NCI-H2171 (cell line): ENCODE measurements at places on chromosomes 1 and 21.

DNA sequence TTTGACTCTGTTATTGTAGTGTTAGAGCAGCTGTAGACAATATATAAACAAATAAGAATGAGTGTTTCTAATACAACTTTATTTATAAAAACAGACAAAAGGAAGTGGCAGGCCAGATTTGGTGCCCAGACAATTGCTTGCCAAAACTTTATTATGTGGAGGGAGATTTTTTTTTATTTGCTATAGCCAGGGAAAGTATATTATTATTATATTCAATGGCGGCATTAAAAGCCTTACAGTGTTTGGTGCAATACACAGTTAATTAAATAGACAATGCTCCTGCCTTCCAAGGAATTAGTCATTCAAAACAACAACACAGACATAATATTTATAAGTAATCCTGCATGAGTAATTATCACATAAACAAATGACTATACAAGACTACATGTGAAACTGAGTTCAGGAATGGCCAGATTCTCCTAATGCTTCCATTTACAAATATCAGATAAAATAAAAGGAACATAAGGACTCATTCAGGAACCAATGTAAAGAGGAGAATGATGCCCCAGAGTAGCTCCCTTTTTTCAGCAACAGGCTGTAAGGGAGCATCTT is 10.6 kb upstream of the RC3H1 start:
- DNase-seq: no peak

- DNase-seq: no peak
Observed at GRCh38 chr1:8382608-8383505, 64.9 kb downstream of the SLC45A1 start.

DNA sequence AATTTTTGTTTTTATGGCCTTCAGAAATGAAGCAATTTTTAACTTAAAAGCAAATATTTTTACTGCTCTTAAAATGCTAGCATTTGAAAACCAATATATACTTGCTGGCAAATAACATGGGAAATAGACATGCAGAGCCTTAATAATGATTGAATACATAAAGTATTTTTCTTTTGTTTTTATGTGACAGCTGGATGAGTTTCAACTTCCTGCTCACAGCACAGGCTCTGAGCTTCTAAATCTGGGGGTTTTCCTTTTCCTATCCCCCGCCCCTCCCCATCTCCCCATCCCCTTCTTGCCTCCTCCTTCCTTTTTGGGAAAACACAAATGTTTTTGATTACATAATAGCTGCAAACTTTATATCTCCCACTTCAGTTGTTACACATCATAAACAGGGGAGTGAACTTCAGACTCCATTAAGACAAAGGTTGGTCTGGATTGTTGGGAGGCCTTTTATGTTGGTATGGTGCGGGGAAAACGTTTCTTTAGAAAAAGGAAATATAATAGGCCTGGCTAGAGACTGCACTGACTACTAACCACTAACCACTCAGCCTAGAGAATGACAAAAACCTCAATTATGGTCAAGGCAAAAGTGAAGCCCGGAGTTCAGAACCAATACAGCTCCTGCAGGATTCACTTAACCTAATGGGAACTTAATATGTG is 116.1 kb upstream of the GORAB start:
- DNase-seq: no peak

DNA sequence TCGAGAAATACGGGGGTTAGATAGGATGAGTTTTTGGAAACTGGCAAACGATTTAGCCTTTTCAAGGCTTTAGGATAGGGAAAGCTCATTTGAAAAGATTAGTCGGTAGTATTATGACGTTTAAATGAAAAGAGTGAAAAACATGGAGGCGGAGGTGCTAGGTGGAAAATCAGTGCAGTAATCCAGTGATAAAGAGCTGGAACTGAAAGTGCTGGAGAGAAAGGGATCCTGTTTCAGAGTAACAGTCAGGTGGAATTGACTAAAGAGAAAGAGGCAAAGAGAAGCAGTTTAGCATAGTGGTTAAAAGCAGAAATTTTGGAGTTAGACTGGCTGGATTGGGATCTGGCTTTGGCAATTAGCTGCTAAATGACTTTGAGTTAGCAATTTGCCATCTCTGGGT is 945 bp downstream of the WDR3 start:
- DNase-seq: no peak

GRCh38 chr1:205597691-205598314 is 34.0 kb downstream of the ELK4 start:
- peak; percentile 32 for DNase-seq

- peak; percentile 93 for DNase-seq
Observed at GRCh38 chr1:1630191-1630964, 1.6 kb upstream of the MMP23B start.

DNA sequence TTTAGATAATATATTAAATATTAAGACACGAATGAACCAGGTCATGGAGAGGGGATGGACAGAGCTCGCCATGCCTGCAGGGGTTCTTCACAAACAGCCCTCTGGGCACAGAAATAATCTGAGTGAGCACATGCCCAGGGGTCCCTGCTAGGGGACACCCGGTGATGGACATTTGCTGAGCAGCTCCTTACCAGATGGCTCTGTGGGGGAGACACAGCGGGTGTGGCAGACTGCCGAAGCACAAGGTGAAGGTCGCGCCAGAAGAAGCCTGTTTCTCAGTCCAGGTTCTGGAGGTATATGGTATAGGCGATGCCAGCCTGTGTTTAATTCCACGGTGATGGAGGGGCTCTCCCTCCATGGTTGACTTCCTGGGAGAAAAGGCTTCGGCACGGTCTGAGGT is 9.6 kb downstream of the TRABD2B start:
- no peak for DNase-seq

- no peak for DNase-seq
Observed at GRCh38 chr1:42135426-42135825, 17.8 kb upstream of the GUCA2B start.

DNA sequence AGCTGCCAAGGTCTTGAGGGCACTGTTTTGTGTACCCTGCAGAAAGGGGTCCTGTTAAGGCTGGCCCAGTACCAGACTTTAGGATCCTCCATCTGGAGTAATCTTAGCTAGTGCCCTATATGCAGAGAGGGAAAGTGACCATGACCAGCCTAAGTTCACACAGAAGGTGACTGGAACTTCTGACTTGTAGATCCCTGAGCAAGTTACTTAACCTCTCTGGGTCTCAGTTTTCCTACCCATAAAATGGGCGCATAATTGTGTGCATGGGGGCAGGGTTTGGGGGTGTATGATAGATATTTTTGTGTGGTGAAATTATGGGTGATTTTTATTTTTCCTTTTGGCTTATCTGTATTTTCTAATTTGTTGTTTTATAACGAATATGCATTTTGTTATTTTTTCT is 3.3 kb upstream of the SHISAL2A start:
- no peak for DNase-seq

DNA sequence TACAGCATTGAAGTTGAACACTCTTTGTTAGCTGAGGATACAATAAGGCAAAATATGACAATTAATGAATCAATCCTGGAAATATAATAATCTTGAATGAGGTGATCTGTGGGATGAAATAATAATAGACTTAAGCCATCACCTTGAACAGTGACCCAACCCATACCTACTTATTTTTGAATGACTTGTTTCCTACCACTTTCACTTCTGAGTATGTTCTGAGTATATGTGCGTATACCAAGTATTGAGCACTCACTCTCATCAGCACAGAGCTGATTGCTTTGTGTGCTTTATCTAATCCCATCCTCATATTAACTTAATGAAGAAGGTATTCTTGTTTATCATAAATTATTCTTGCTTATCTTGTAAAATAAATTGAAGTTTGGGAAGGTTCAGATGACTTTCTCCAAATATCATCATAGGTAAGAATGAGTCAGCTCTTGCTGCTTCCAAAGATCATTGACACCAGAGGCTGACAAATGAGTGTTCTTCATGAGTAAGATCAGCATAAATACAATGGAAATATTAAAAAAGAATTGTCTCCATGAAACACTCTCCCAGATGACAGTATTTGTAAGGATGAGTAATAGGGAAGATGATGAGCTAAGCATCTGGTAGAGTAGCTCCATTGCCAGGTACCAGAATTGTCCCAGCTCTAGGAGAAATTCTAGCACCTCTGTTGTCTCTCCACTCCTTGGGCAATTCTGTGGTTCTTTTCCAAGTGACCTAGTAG is 198.1 kb upstream of the KIAA0040 start:
- DNase-seq: no peak

DNA sequence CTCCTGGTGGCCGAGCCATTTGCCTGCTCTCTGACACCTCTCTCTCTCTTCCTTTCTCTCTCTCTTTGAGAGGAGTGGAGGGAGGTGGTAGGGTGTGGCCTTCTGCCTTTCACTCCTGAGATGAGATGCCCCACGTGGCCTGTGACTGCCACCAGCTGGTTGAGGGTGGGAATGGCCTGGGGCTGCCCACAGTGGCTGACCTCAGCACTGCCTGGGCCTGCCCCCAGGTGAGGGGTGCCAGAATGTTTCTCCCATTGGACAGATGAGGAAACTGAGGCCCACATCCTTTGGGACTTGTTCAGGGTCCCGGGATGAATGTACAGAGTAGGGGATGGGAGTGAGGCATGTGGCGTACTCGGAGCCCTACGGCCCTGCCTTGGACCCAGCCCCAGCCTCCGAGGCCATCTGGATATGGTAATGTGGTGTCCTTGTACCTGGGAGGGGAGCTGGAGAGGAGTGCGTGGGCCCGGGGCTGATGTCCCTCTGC is 12.7 kb upstream of the C1orf167 start:
- no peak for DNase-seq
